ENCODE measurements at places on chromosomes 6 and 20.

- peak; percentile 71 for DNase-seq
These were observed 1.1 kb upstream of the TMEM74B start for GRCh38 chr20:1185790-1186334.

GRCh38 chr6:145891565-145891964, 72.6 kb downstream of the SHPRH start:
- no peak for DNase-seq

DNA sequence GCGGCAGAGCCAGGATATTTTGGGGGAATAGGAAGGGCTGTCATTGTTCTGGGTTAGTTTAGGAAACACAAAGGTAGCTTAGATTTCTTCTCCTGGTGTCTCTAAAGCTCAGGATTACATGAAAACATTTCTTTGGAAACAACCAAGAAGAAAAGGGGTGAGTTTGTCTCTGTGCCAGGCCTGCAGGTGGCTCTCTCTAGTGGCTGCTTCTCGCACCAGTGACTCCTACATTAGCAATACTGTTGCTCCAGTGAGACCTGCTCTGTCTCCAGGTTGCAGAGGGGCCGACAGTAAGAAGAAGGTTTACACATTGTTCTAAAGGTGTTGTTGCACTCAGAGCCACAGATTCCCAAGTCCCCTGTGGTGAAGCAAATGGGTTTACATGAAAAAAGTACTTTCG, 104.6 kb upstream of the GLP1R start:
- no peak for DNase-seq

- no peak for DNase-seq
These were observed 24.2 kb downstream of the ZKSCAN3 start for GRCh38 chr6:28373925-28374324.

- DNase-seq = no peak
These were observed 100.5 kb downstream of the EYA4 start for GRCh38 chr6:133341607-133342158.

- no peak for DNase-seq
These were observed 88.3 kb downstream of the MTHFD1L start for GRCh38 chr6:150953851-150954250.

GRCh38 chr6:51533962-51534361, 553.5 kb downstream of the PKHD1 start:
- DNase-seq = no peak

Data from stimulated activated CD4-positive, alpha-beta T cell treated with anti-CD3 and anti-CD28 coated beads, Interleukin-15, amount 100 ng/mL, for 24 hours (primary cell).